Right atrium auricular region (tissue), 2 donors: ENCODE measurements at places on chromosomes 12 and 14. TPM values are rescaled to one million over a fixed set of nuclear protein-coding genes. Genes with fewer than 3 reads are reported as not detected.

The LRP1 gene
- 89.4 TPM for total RNA-seq

The NXPH4 gene
- 1.1 TPM for total RNA-seq

The MYF6 gene
- total RNA-seq = not detected

- no peak for DNase-seq
These were observed 115.0 kb upstream of the MDM1 start for GRCh38 chr12:68446901-68447796.

- no peak for DNase-seq
These were observed 91.8 kb downstream of the ESRRB start for GRCh38 chr14:76467711-76468155.

GRCh38 chr14:94451091-94451771 is 1.4 kb downstream of the SERPINA11 start:
- DNase-seq = peak; percentile 9

DNA sequence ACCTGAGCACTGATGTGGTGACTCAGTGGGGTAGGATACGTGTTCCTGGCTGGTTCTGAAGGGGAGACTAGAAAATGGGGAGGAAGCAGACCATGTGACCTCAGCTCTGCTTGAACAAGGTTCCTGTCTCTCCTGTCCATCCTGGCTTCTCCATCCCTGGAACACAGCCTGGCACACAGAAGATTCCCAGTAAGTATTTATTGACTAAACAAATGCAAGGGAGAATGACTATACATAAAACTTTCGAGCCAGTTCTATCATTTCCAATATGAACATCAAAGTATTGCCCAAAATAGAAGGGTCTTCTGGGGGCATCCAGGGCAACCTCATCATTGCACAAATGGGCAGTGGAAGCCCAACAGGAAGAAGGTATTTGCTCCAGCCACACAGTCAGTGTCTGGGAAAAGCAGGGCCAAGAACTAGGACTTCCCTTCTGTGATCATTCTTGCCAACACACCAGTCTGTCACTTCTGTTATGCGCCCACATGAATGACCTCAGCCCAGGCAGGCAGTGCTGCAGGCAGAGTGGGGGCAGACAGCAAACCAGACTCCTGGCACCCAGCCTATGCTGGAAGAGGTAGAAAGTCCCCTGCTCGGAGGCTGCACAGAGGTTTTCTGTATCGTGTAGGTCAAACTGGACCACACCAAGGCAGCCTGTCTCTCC is 5.6 kb upstream of the SERPINA9 start:
- DNase-seq = no peak
